ENCODE measurements at places on chromosomes 16 and 17. TPM values are rescaled to one million over a fixed set of nuclear protein-coding genes. Genes with fewer than 3 reads are reported as not detected.

GRCh38 chr17:72268431-72268830 lies 147.6 kb downstream of the SOX9 start:
- no peak for DNase-seq

SMIM36 gene
- not detected for total RNA-seq

- no peak for DNase-seq
Observed at GRCh38 chr16:12120982-12121652, 144.6 kb downstream of the SNX29 start.

TMEM98 gene
- 59.8 TPM for total RNA-seq

DNA sequence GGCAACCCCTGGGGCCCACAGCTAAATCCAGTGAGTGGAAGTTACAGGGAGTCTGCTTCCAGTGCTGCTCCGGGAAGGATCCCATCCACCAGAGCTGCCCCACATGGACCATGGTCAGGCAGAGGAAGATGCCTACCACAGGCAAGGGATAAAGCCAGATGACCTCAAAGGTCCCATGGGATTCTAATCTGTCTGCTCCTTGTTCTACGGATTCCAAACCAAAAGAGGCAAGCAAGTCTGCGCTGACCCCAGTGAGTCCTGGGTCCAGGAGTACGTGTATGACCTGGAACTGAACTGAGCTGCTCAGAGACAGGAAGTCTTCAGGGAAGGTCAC lies 1.4 kb downstream of the CCL4L2 start:
- no peak for DNase-seq

- no peak for DNase-seq
Observed at GRCh38 chr17:72206376-72206775, 85.6 kb downstream of the SOX9 start.

DNA sequence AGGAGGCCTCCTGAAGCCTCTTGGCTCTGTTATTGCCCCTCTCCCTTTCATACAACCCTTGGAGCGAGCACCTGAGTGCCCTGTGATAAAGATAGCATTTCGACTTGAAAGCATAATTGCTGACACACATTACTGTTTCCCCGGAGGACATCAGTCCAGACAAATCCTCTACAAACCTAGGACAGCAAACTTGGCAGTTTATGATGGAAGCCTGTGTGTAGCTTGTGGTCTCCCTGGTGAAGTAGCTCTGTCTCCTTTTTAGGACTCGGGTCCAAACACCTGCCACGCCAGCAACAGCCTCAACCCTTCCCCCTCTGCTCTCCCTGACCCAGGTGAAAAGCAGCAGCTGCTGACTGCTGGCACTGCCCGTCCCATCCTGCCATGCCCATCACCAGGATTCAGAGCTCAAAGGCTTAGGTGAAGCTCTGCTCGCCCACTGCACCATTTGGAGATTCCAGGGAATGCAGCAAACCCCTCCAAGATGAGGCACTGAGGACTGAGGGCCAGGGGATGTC lies 55.9 kb downstream of the IRX6 start:
- DNase-seq: no peak
